ENCODE measurements at places on chromosomes 5 and 9. TPM values are rescaled to one million over a fixed set of nuclear protein-coding genes. Genes with fewer than 3 reads are reported as not detected.

The PCDHGA10 gene
- 0.10 TPM for total RNA-seq

The SCGB3A2 gene
- 0.99 TPM for total RNA-seq

The PRXL2C gene
- 17.0 TPM for total RNA-seq

The FSTL4 gene
- not detected for total RNA-seq

The TPM2 gene
- total RNA-seq, result 57.5 TPM

The PCDHA8 gene
- total RNA-seq, result not detected

Data from T-cell (primary cell).